SJSA1 (cell line): ENCODE measurements at places on chromosomes 3 and 15. TPM values are rescaled to one million over a fixed set of nuclear protein-coding genes. Genes with fewer than 3 reads are reported as not detected.

Gene ALG1L2
- total RNA-seq, result 1.8 TPM in 1 of 2 replicates, not detected in the other

Gene MAP1A
- total RNA-seq, result 37.3 and 58.7 TPM in 2 replicates

Gene GOLGA6L10
- total RNA-seq, result 0.19 and 0.34 TPM in 2 replicates

Gene TMEM212
- not detected in 2 replicates for total RNA-seq

Gene APBA2
- total RNA-seq, result 51.9 and 53.3 TPM in 2 replicates

Gene GOLGA8S
- 0.05 TPM in 1 of 2 replicates, not detected in the other for total RNA-seq

Gene TMEM41A
- 10.3 and 30.9 TPM in 2 replicates for total RNA-seq

Gene ECE2
- total RNA-seq, result not detected in 2 replicates

Gene PSTPIP1
- total RNA-seq, result not detected in 2 replicates

Gene FGF12
- total RNA-seq, result not detected in 2 replicates

Gene CLSTN2
- total RNA-seq, result 0.05 TPM in 1 of 2 replicates, not detected in the other

Gene ENTPD3
- total RNA-seq, result not detected in 2 replicates

Gene GOLGA8O
- total RNA-seq, result not detected in 2 replicates

- DNase-seq, result peak; percentile 4
Observed at GRCh38 chr3:160226026-160226907, 1.0 kb downstream of the C3orf80 start.

DNA sequence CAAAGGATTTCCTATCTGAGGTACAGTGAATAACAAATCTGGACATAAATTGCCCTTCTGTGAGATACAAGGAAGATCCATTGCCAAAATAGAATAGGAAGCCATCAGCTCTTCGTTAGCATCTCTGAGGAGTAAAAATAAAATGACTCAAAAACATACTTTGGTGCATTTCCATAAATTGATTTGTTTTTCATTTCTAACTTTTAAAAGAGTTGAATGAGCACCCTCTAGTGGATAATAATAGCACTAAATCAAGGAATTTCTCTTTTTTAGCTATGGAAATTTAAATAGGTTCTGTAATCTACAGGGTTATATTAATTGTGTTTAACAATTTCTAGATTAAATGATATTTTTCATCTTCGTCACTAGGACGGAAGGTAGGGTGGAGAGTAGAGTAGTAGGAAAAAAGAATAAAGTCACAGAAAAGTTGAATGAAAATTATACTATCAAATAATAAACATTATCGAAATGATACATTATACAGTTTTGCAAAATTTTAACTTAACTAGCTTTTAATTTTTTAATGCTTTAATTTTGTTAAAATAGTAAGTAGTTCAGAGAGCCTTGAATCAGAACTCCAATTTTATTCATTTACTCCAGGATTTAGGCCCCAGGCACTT lies 6.4 kb downstream of the NSUN3 start:
- DNase-seq, result no peak

DNA sequence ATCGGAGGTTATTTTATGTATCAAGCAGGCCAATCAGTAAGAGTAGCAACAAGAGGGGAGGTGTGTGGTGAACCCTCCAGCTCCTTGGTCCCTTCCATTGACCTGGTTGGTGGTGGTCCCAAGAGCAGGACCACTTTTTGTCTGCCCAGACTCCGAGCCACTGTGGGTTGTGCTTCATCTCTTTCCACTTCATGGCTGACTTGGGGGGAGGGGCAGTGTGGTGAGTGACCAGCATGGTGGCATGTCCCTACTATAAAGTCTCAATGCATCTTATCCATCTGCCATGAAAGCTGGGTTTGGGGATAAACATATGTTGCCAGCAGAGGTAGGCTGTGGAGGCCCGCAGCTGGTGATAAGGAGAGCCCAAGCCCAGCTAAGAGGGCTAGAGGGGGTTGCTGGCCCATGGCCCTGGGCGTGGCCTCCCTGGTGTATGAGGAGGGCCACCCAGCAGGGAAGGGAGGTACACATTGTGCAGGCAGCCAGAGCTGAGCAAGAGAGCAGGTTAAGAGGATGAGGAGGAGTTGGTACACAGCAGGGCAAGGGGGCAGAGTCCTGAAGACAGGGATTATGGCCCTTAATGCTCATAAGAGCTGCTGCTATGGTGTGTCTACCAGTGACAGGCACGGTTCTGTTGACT lies 7.0 kb downstream of the AEN start:
- no peak for DNase-seq

DNA sequence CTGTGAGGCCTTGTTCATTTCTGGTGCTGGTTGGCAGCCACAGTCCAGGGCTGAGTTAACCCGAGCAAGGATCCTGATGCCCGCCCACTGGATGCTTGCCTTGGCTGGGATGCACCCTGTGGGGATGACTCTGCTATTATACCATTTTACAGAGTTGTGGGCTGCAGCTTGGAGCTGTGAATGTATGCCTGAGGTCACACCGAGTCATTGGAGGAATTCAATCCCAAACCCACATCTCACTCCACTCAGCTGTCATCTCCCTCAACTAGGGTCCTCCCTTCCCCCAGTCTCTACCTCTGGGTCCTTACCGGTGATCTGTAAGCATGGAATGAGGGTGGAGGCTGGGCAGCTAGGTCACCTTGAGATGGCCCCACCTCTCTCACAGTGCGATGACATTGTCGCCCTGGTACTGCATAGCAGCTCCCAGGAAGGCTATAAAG lies 22.1 kb downstream of the MAPKAPK3 start:
- no peak for DNase-seq

GRCh38 chr15:75671730-75672602 lies 24.3 kb downstream of the SNX33 start:
- DNase-seq, result no peak

- no peak for DNase-seq
Observed at GRCh38 chr3:53978386-53978785, 86.7 kb upstream of the SELENOK start.

DNA sequence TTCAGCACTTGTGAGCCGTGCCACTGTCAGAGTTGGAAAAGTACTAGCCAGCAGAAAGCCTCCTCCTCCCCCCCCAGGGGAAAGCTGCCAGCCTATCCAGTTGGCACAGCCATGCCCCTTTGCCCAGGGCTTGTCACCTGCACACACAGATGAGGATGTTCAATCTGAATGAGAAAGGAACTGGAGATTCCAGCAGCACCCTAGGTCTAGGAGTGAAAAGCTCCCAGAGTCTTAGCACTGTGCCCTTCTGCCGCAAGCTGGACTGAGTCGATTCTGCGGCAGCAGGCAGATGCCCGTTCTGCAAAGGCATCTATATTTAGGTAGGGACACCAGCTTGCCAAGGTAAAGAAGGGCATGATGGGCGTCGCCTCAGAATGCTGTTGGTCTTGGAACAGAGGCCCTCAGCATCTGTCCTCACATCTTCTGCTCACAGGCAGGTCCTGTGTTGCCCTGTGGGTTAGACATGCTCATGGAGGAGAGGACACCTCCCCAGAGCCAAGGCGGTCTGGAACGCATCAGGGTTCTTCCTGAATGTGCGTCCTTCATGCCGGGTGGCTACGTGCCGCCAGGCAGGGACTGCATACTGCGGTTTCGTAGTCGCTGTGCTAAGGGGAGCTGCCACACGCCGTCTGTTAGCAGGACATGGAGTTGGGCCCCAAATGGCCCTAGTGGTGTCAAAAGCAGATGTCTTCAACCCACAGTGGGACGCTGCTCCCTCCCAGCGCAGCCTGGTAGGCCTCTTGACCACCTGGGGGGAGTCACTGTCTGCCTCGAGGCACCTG lies 109.5 kb downstream of the VGLL4 start:
- DNase-seq, result no peak

GRCh38 chr15:57253082-57253481 lies 123.2 kb upstream of the CGNL1 start:
- DNase-seq, result no peak

DNA sequence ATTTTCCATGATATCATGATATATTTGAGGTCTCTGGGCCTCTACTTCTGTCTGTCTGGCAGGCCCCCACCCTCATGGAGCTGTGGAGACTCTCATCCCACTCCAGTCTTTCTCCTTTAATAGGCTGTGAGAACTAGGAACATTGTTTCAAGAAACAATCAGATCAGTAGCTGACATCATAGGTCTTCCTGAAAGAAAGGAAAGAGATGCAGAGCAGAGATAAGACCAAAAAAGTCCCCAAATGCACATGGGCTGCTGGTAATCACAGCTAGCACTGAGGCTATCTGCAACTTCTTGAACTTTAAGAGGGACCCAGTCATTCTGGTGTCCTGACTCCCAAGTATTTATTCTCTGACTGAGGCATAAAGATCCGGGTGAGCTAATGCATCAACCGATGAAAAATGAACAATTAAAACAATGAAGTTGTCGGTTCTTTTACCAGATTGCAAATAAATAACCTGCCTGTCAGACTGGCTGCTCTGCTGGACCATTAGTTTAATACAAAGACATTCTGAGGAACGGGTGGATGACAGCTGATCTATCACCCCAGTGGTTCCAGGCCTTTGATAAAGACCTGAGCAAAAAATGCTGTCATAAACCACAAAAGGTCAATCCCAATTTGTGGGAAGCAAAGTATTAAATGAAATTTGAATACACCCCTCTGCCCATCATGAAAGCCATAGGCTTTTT lies 780.8 kb upstream of the GOLIM4 start:
- DNase-seq, result no peak

GRCh38 chr3:64163755-64164148 lies 61.5 kb downstream of the PRICKLE2 start:
- no peak for DNase-seq

GRCh38 chr3:7074217-7074616 lies 213.3 kb downstream of the GRM7 start:
- no peak for DNase-seq

DNA sequence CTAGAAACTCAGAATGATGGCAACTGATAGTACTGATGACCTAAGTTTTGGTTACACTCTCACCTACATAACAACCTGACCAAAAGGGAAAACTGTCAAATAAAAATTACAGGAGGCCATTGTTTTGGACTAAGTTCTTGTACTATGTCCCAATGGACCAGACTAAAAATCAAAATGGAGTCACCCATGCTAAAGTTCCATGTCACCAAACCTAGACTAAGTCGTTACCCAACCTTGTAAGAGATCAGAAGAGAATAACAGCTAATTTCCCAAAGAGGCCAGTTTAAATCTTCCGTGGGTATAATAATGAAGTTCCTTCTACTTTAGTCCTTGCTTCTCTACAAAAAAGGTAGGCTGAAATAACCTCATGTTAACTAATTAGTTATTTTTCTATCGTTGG lies 12.3 kb downstream of the THOC7 start:
- DNase-seq, result no peak

DNA sequence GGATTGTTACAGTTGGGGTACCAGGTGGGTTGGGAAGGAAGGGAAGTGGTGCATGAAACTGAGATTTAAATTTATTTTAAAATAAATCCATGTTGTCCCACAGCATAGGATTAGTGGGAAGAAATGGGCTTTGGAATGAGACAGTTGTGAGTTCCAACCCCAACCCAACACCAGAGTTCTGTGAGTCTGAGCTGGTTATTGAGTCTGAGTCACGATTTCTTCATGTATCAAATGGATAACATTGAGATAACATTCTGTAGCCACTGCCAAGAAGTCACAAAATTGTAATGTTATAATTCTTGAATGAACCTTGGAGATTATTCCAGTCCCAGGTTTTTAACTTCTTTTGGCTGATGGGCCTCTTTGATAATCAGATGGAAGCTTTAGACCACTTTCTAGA lies 13.7 kb downstream of the IFT122 start:
- DNase-seq, result no peak

- DNase-seq, result no peak
Observed at GRCh38 chr15:88591384-88591783, 29.8 kb upstream of the AEN start.

- no peak for DNase-seq
Observed at GRCh38 chr15:85826756-85827515, 32.2 kb upstream of the KLHL25 start.

DNA sequence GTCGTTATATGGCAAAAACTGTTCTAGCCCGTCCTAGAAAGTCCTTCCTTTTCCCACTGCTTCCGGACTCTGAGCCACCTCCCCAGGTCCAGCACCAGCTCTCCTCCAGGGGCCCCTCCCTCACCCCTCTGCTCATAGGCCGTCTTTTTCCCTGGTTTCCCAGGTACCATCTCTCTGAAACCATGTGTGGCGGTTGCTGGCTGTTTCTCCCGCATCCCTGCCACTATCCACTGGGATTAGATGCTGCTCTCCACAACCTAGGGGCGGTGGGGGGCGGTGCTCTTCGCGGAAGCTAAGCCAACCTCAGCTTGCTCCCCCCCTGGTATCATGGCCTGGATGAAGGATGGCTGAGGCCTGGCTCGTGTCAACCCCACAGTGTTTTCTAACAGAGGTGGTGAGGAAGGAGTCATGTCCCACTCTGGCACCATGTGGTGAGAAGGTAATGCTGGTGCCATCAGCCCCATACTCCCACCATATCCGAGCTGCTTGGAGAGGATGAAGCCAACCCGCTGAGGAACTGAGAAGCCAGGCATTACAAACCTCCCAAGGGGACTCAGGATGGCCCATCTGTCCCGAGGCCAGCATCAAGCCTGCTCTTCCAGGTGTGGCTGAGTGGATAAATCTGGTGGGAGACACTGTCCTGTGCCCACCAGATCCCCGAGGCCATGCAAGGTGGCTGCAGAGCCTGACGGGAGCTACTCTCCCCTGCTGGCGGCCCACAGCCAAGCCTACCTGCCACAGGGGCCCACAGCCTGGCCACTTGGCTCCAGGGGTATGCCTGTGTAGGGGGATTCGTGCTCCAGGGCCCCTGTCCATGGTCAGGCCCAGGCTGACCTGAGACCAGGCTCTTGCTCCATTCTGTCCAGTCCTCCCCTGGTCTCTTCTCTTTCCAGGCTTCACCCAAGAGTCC lies 27.9 kb upstream of the SLC41A3 start:
- DNase-seq, result peak; percentile 28

GRCh38 chr3:68436619-68437401 lies 495.5 kb downstream of the TAFA4 start:
- no peak for DNase-seq

- no peak for DNase-seq
Observed at GRCh38 chr3:133514418-133514817, 59.1 kb upstream of the CDV3 start.

DNA sequence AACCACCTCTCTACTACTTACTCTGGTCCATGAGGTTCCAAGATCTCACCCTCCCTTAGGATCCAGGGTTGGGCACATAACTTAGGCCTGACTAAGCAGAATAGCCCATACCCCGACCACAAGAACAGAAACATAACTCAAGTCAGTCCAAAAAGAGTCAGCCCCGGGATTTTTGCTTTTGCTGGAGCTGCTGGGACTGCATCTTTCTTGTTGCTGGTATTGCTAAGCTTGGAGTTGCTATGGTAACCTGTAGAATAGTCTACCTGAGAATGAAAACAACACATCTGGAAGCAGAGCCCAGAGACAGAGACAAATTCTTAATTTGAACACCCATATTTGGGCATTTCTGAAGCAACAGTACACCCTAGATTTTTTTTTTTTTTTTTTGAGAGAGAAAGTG lies 6.5 kb downstream of the RUBCN start:
- DNase-seq, result no peak

- no peak for DNase-seq
Observed at GRCh38 chr3:119723022-119723421, 20.2 kb downstream of the CFAP91 start.

GRCh38 chr15:99738021-99738847 lies 5.0 kb upstream of the LYSMD4 start:
- DNase-seq, result no peak

DNA sequence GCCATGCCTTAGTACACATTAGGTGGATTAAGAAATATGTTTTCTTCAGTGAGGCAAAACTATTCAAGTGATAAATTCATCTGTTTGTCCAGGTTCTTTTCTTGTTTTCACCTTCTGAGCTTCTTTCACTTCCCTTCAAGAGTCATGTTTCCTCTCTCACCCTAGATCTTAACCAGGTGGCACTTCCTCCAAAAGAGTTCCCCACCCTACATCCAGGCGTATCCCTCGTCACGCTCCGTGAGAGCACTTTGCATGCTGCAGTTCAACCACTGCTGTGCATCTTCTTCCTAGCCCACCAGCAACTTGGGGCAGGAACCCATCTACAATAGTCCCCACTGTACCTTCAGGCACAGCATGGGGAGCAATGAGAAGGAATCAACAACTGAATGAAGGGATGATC lies 28.9 kb downstream of the OSBPL10 start:
- DNase-seq, result no peak
